ENCODE measurements at places on chromosomes 7 and 10.

DNA sequence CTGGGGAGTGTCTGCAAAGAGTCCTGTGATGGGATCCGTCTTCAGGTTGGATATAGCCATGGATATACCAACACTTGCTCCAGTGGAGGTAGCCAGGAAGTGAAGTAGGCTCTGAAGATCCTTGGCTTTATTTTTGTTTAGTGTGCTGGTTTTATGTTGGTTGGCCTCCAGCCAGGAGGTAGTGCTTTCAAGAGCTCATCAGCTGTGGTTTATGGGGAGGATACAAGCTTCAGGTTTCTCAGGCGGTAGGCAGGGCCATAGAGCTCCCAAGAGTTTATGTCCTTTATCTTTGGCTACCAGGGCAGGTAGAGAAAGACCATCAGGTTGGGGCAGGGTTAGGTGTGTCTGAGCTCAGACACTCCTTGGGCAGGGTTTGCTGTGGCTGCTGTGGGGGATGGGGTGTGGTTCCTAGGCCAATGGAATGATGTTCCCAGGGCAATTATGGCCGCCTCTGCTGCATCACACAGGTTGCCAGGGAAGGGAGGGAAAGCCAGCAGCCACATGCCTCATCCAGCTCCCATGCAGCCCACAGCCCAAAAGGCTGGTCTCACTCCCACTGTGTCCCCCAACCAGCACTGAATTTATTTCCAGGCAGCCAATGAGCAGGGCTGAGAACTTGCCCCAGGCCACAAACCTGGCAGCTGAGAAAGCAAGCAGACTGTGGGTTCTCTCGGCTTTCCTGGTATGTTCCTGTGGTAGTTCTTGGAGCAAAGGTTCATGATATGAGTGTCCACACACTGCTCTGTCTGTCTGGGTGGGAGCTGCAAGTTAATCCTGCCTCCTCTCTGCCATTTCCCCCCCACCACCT, 67.0 kb upstream of the PRLHR start:
- no peak for DNase-seq

DNA sequence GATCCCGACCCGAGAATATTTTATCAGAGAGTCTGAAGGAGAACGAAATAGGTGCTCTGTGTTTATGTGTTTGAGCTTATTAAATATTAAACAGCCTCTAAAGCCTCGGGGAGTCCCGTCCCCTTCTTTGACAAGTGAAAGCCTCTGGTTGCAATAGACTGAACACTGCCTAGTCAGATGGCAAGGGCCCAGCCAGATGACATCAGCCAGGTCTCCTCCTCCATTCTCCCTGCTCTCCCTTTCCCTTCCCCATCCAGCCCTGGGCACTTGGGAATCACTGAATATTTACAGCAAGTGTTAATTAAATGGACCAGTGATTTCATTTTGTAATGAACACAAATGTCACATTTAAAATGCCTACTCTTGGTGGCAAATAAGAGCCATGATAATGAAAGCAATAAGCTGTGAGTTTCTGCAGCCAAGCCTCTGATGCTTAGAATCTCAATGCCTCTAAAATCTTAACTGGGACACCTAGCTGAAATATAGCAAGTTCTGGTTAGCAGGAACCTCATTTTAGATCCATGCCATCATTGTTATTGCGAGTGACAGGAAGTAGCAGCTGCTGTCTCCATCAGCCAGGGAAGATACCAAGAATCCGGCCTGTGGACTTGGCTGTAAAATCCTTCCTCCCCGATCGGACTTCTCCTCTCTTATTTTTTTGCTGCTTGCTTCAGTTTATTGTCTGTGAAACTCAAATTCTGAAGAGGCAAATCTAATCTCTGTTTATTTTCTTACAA, 202.1 kb downstream of the PRPF18 start:
- DNase-seq, result no peak

DNA sequence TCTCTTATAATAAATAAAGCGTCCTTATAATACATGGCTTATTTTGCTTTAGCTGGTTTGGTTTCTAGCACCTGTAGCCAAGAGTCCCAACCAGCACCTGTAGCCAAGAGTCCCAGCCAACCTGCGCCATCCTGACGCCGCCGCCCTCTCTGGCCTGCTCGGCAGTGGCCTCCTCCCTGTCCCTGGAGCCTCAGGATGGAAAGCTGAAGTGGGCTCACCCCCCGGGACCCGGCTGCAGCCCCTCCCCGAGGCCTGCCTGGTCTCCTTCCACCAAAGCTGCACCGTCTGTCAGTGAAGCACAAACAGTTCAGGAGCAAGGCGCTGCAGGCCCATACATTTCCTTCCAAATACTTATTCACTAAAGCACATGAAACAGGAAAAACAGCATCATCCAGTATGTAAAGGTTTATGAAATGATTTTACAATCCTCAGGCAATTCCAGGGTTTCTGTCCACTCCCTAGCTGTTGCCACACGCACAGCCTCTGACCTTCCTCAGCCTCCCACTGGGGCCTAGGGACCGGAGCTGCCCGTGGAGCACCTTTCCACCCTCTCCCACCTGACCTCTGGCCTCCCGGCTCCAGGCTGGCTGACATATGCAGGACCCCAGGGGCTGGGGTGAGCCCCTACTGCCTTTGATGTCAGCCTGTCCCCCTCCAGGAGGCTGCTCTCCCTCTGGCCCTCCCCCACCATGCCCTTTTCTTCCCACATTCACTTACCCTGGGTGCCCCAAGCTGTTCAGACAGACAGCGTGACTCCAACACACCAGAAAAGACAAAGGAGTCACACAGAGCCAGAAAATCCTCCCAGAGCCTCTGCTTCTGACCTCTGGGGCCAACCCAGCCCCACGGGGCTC, 149.6 kb upstream of the PPP2R2D start:
- peak; percentile 53 for DNase-seq

GRCh38 chr7:5854738-5855137, 25.9 kb upstream of the OCM start:
- no peak for DNase-seq

DNA sequence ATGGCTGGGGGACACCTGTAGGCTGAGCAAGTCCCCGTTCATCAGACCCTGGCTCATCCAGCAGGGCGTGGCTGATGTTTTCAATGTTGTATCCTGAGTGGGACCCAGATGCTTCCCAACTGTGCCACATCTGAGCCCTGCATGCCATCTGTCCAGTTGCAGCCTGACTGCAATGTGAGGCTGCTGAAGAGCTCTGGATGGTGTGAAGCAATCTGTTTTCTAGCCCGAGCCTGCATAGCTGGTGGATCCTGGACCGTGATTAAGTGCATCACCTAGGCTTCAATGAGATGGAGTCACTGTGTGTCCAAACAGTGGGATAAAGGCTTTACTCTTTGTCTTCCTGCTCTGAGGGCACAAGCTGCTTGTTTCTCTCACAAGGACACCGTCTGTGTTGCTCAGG, 99.8 kb downstream of the TCF7L2 start:
- no peak for DNase-seq

DNA sequence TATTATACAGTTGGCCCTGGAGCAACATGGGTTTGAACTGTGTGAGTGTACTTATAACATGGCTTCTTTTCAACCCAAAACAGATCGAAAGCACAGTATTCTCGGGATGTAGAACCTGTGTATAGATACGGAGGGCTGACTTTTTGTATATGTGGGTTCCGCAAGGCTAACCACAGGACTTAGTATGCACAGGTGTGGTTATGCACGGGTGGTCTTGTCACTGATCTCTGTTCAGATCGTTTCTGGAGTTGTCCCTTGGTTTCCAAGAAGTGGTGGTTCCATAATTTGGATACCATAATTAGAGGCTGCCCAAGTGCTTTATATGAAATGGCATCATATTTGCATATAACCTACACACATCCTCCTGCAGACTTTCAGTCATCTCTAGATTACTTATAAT, 10.9 kb upstream of the BHLHA15 start:
- DNase-seq, result no peak

DNA sequence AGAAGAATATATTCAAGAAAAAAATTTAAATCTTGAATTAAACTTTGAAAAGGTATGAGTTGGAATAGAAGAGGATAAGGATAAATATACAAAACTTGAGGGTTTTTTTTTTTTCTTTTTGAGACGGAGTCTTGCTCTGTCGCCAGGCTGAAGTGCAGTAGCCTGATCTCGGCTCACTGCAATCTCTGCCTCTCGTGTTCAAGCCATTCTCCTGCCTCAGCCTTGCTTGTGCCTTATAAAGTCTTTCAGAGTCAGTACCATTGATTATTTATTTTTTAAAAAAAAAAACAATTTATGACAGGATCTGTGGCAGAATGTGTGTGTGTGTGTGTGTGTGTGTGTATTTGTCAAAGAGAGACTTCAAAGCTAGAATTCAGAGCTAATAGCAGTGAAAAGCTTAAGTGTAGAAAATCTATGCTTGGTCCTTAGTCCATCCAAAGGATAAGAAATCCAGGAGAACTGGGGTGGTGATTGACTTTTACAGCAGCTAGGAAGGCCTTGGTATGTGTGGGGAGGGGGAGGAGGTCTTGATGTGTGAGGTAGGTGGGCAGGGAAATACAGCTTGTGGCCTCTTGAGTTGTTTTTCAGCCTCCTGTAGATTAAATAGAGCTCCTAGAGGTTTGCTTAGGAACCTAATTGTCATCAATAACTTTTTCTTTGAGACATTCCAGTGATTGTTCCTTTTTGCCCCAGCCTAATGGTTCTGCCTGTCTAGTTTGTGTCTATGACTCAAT, 2.4 kb downstream of the HECTD2 start:
- peak; percentile 33 for DNase-seq

- no peak for DNase-seq
Observed at GRCh38 chr10:122050811-122051210, 61.8 kb downstream of the TACC2 start.

DNA sequence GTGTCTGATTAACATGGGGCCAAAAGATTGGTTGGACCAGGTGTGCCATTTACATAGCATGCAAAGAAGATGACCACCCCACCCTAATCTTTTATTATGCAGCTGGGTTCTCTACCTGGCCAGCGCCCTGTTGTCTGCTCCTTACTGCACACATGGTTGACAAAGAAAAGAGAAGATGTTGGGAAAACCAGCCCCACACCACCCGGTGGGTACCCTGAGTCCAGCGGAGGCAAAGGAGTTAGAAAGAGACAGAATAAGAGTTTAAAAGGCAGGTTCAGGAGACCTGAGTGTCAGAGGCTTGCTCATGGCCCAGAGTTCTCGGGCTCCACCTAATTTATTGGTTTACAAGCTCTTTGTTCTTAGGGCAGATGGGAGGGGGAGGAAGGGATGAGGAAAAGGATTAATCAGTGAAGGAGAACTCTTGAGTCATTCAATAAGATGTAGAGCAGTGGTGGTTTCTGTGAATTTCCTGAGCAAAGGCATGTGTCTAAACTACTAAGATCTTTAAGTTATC, 24.1 kb upstream of the ABCA13 start:
- DNase-seq, result no peak

- no peak for DNase-seq
Observed at GRCh38 chr7:70665997-70666396, 465.9 kb upstream of the GALNT17 start.

DNA sequence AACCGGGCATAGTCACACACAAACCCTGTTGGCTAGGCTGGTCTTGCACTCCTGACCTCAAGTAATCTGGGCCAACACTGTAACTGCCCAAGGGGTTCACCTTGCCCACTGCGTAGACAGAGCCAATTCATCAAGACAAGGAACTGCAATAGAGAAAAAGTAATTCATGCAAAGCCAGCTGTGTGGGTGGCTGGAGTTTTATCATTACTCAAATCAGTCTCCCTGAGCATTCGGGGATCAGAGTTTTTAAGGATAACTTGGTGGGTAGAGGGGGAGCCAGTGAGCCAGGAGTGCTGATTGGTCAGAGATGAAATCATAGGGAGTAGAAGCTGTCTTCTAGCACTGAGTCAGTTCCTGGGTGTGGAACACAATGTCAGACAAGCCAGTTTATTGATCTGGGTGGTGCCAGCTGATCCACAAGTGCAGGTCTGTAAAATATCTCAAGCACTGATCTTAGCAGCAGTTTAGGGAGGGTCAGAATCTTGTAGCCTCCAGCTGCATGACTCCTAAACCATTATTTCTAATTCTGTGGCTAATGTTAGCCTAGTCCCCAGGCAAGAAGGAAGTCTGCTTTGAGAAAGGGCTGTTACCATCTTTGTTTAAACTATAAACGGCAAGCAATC, 15.6 kb upstream of the FXYD4 start:
- no peak for DNase-seq

DNA sequence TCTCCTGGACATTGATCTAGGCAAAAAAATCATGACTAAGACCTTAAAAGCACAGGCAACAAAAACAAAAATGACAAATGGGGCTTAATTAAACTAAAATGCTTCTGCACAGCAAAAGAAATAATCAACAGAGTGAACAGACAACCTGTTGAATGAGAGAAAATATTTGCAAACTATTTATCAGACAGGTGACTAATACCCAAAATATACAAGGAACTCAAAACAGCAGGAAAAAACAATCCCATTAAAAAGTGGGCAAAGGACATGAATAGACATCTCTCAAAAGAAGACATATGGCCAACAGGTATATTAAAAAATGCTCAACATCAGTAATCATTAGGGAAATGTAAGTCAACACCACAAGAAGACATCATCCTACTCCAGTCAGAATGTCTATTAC, 166.8 kb downstream of the MTERF1 start:
- no peak for DNase-seq

- DNase-seq, result no peak
Observed at GRCh38 chr10:28008054-28008453, 9.2 kb upstream of the ODAD2 start.

DNA sequence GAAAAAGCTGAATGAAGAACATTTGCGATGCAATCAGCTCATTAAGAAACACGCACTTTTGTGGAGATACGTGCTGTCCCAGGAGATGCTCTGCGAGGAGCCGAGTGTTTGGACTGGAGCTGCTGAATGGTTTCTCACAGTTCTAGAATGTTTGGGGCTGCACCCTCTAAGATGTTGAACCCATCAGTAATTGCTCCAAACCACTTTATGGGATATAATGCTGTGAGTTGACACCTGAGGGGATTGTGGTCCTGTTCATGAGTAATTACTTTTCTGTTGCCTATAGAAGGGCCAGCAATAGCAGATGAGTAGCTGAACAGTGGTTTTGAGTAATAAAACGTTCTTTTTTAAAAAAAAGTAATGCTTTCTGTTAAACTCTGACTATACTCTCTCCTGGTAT, 63.1 kb downstream of the IKZF1 start:
- DNase-seq, result no peak

DNA sequence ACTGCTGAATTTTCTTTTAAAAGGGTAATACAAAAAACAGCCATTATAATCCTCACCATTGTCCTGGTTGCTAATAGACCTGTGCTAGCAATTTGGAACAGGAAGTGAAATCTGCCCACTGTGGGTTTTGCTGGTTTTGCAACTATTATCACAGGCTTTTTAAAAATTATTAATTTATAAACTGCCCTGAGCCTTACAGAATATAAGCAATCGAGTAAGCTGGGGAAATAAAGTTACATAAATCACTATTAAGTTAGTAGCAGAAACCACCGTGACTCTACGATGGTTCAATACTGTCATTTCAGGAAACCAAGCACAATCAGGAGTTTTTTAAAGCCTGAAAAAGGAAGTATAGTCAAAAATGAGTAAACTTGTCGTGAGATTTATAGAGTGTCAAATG, 62.3 kb downstream of the TMEM26 start:
- no peak for DNase-seq

GRCh38 chr7:20328692-20329091, 2.0 kb upstream of the ITGB8 start:
- no peak for DNase-seq

DNA sequence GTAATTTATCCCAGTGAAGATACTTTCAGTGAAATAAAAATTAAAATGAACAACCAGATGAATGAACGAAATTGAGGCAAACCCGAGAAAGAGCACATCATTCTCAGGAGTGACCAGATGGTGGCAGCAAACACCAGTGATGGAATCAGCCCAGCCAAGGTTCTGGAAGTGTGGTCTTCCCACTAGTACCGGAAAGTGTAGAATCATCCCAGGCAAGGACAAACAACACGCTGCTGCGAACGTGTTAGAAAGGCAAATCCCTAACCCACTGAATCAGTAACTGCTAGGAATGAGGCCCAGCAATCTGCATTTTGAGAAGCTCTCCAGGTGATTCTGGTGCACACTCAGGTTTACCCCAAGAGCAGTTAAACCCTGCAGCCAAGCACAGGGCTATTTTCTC, 15.5 kb upstream of the SLC18A3 start:
- DNase-seq, result peak; percentile 89

Data from H7 (cell line).